ENCODE measurements at places on chromosomes 13 and 19.

- DNase-seq, result no peak
Measured at GRCh38 chr13:94419925-94420305, 59.6 kb downstream of the DCT start.

- DNase-seq, result no peak
Measured at GRCh38 chr19:16702123-16702522, 17.5 kb upstream of the NWD1 start.

- no peak for DNase-seq
Measured at GRCh38 chr13:74730556-74731331, 596.5 kb upstream of the KLF12 start.

- DNase-seq, result no peak
Measured at GRCh38 chr19:44649578-44650145, 6.0 kb downstream of the PVR start.

GRCh38 chr13:112959701-112960542 lies 9.1 kb upstream of the MCF2L start:
- DNase-seq, result no peak

DNA sequence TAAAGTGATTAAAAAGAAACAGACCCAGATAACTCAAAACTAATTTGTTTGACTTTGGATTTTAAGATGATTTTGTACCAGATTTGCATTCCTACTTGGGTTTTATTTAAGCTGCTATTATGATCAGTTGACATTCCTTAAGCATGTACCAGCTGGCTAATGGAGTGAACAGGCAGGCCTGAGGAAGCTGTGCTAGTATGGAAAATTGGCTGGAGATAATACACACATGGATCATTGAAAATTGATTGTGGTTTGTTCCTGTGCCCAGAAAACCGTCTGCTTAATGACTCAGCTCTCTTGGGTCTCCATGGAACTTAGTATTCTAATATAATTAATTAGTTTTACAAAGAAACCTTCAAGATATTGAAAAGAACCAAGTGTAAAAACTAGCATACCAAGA lies 22.6 kb downstream of the POLR1D start:
- no peak for DNase-seq

- no peak for DNase-seq
Measured at GRCh38 chr13:106649495-106649894, 81.6 kb upstream of the ARGLU1 start.

GRCh38 chr13:46542833-46543232 lies 10.1 kb upstream of the LRCH1 start:
- no peak for DNase-seq
